Sigmoid colon (tissue), 7 donors: ENCODE measurements at places on chromosomes 2 and 18.

DNA sequence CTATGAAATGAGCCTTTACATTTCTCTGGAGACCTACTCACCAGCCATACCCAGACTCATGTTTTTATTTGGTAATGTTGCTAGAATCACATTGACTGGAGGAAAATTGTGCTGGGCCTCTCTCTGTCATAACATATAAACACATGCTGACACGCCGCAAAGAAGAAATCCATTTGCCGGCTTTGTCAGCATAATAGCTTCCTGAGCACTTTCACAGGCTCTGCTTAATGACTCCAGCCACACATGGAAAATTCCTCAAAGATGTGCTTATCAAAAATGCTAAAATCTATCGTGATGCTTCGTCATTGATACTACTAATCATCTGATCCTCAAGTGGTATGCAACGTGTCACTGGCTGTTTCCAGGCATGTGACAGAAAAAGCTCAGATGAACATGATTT lies 63.1 kb downstream of the RND3 start:
- DNase-seq = no peak

DNA sequence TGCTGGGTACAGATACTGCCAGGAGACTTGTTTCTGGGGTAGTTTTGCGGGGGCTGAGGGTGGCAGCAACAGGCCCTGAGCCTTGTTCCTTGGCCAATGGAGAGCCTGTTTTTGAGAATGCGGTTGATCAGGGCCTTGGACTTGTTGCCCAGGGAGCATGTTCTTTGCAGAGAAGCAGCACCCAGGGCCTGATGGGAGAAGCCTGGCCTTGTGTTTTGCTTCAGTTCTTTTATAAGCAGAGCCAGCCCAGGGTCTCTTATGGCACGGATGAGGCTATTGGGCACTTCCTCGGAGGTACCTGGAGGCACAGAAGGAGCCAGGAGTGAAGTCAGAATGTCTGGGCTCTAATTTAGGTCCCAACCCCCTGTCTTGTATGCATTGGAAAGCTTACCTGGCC lies 85.1 kb upstream of the MCFD2 start:
- no peak for DNase-seq

DNA sequence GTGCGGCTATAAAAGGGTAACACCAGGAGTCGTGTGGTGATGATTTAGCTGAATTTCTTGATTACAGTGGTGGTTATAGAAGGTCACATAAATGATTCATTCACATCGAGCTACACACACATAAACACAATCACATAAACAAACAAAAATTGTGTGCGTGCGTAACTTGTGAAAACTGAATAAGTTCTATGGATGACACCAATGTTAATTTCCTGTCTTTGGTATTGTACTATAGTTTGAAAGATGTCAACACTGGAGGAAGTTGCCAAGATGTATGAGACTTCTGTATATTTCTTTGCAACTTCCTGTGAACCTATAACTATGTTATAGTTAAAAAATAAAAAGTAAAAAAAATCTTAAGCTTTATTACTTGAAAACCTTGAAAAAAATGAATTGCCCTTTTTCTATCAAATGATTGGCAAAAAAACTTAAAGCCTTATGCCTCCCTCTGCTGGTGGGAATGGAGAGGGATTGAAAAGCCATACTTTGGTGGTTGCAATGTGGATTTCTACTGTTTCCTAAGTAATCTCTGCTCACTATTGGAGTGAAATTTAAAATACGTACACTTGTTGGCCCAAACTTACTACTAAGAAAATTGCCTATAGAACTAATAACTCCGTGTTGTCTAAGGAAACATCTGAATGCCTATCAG lies 227.7 kb downstream of the RPIA start:
- DNase-seq = no peak

DNA sequence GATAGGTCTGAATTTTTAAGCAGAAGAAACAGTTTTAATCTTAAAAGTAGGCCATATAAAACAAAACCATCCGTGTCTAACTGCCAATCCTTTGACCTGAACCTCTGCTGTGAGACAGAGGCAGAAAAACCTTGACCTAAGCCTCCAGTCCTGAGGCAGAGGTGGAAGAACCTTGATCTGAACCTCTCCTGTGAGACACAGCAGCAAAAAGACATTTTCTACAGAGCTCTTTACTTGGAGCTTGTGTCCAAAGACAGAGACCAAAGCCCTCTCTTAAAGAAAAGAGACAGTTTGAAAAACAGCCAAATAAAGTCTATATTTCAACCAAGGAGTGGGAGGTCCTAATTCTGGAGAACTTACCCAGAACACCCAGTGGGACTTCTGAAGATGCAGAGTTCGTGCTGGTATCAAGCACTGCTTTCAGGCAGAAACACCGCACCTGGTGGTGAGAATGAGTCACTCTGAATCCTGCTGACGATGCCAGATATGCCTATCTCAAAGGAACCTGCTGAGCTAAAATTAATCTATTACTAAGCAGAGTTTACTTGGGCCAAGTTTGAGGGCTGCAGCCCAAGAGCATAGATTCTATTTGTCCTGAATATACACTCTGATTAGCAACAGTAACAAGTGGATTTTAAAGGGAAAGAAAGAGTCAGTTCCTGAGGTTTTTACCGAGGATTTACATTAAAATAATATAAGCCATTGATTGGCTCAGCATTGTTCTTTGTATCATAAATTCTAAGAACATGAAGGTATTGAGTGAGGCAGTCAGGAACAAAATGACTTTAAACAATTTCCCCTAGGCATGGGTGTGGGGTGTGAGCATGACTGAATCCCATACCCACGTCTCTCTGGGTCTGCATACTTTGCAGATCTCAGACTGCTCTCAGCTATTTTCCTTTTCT lies 806.4 kb downstream of the TRIB2 start:
- DNase-seq = no peak

GRCh38 chr2:200028998-200029397 lies 73.6 kb downstream of the MAIP1 start:
- no peak for DNase-seq

DNA sequence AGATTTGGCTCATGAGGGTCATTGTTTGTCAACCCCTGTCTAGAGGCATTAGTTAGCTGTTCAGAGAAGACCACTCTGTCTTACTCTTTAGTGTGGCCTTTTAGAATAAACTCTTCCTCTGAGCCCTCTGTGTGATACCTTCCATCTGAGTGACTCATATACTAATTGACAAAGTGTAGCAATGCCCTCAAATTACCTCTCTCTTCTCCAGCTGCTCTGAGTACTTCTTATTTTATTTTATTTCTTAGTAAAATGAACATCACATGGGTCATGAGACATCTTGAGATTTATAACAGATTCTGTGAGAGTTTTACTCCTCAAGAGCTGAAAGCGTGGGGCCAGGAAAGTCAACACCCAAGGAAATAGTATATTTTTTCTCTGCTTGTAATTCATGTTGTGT lies 67.4 kb downstream of the KCTD18 start:
- no peak for DNase-seq

GRCh38 chr2:192245329-192245728 lies 50.6 kb upstream of the TMEFF2 start:
- DNase-seq = no peak

DNA sequence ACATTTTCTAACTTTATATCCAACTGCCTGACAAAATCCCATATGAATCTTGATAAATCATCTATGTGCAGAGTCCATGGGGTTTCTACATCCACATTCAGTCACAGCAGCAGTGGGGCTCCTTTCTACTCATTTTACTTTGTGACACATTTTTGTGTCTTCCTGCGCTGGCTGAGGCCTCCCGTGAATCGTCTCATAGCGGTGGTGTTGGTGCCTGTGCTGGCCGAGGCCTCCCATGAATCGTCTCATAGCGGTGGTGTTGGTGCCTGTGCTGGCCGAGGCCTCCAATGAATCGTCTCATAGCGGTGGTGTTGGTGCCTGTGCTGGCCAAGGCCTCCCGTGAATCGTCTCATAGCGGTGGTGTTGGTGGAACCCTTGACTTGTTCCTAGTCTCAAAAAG lies 17.0 kb downstream of the SNED1 start:
- DNase-seq = peak; percentile 27

DNA sequence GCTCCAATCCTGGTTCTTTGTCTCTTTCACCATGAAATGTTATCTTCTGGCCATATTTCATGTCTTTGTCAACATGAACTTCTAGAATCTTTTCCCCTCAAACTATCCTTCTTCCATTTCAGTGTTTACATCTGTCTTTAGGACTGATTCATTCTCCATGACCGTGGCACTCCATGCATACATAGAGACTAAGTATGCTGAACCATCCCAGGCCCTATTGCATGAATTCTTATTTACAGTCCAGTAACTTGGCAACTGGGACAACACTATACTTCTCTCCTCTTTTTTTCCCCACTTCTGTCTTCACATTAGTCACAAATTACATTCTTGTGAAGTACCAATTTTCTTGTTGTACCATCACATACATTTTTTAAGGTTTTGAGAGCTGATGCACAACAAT lies 109.8 kb upstream of the GALNT13 start:
- DNase-seq = no peak

DNA sequence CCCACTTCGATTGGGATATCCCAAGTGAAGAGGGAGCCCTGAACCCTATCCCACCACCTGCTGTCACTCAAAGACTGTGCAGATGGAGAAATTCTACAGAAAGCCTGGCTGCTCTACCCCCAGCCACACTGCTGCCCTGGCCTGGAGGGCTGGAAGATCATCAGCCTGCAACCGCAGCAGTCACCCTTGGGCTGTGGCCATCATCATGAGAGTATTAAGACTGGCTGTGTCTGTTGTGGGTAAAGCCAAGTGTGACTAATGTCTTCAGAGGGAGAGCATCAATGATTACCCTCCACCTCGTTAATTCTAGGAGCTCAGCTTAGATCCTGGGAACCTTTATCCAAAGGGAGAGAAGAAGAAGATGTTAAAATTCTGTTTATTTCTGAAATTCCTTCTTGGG lies 221.5 kb downstream of the TFCP2L1 start:
- no peak for DNase-seq

DNA sequence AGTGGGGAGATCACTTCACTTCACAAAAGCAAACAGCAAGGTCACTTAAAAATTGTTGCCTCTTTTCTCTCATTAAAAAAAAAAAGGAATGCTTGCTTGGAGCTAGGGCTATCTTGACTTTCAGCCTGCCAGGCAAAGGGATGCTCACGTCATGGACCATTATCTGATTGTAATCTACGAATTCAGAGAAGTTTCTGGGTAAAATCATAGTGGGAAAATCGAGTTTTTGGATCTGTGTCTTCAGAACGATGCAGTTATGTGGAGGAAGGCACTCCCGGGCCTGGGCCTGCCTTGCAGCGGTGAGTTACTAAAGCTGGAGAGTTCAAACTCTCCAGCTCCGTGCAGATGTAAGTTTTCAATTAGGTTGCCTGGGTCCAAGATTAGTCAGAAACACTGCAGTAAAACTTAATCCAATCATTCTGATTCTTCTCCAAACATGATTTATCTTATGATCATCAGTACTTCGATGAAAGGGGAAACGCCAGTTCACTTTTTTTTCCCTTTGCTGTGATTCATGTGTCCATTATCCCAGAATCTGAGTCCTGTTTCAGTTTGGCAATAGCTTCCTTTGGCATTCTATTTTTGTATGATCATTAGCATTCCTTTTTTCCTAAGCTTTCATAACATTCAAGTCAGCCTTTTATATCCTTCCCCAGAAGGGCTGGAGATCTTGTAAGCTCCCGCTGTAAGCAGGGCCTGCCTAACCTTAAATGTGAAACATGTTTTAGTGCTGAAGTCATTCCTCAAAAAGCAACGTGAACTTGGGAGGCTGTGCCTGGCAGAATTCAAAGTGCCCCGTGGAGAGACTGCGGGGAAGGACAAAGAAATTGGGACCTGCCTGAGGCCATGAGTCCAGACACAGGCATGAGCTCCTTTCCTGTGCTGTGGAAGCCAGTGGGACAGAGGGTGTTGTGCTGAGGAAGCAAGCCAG lies 119.3 kb upstream of the TWIST2 start:
- DNase-seq = peak; percentile 85

DNA sequence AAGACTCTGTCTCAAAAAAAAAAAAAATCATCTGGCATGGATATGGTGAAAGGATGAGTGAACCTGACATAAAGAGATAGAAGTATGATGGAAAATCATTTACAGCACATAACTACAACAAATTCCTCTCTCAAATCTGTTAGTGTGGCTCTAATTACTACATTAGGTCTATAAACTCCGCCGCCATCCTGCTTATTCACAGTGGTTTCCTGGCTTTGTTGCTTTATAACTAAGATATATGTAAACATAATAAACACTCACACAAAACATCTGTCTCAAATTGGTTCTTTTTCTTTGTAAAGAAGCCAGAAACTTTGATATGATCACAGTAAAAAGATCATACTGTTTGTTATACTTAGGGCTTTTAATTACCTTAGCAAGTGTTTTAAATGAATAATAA lies 412.6 kb upstream of the FAM98A start:
- no peak for DNase-seq

- DNase-seq = no peak
Measured at GRCh38 chr2:145070703-145071102, 550.8 kb upstream of the ZEB2 start.

DNA sequence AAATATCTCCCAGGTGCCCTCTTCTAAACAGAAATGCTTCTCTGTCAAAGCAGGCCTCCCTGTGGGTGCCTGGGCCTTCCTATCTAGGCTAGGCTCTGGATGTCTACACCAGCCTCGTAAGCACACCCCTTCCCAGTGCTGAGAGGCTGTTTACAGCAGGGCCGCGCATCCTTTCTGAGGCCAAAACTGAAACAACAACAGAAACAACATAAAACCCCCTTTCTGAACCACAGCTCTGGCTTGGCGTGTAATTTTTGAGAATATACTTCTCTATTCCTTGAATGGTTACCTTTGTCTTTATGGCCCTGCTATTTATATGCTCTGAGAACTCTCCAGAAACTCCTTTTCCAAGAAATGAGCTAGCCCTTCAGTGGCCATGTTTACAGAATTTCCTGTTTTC lies 118.4 kb downstream of the BCL2L11 start:
- no peak for DNase-seq

- DNase-seq = no peak
Measured at GRCh38 chr2:216222650-216223352, 113.7 kb downstream of the XRCC5 start.

DNA sequence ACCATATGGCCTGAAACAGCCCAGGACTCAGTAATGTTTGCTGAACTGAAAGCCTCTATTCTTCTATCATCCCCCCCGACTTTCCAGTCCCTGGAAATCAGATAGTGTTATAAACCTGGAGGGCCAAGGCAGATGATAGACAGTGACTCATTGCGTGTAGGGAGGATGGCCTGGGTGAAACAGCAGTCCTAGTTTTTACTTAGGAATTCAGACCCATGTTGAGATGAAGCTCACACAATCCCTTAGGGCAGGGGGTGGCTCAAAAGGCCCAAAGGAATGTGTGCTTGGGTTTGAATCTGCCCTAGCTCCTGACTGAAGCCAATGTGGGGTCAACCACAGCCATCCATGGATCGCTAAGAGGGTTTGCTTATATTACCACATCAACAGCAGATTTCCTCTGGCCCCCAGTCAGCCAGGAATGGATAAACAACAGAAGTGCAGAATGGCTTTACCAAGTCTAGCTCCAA lies 43.9 kb upstream of the STPG4 start:
- no peak for DNase-seq

GRCh38 chr2:228869636-228870264 lies 401.3 kb downstream of the PID1 start:
- DNase-seq = no peak

- DNase-seq = no peak
Measured at GRCh38 chr2:118348380-118349034, 260.2 kb downstream of the INSIG2 start.

- peak; percentile 78 for DNase-seq
Measured at GRCh38 chr18:10045296-10045891, 131.6 kb downstream of the VAPA start.
